ENCODE measurements at places on chromosomes 6 and 20.

DNA sequence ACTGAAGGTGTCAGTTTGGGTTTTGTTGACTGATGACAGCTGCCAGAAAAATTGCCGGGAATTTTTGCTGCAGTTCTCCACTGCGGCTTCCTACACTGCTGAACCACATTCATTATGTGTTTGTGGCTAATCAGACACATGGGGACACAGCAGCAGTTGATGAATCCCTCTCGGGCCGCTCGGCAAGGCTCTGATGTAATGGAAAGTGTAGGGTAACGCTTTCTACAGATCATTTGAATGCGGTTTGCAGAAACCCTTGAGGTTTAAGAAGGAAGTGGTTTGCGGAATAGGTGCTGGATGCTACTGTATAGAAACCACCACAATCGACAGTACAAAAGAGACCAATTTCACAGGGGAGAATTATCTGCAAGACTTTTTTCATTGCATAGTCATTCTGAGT is 138.7 kb upstream of the SASH1 start:
- peak; percentile 36 for DNase-seq

GRCh38 chr6:6997263-6998193 is 110.2 kb upstream of the RREB1 start:
- no peak for DNase-seq

- DNase-seq = no peak
Observed at GRCh38 chr6:21767891-21768648, 174.5 kb downstream of the SOX4 start.

GRCh38 chr6:18497006-18497405 is 109.9 kb downstream of the RNF144B start:
- no peak for DNase-seq

- DNase-seq = no peak
Observed at GRCh38 chr6:6466967-6467761, 121.4 kb upstream of the LY86 start.

DNA sequence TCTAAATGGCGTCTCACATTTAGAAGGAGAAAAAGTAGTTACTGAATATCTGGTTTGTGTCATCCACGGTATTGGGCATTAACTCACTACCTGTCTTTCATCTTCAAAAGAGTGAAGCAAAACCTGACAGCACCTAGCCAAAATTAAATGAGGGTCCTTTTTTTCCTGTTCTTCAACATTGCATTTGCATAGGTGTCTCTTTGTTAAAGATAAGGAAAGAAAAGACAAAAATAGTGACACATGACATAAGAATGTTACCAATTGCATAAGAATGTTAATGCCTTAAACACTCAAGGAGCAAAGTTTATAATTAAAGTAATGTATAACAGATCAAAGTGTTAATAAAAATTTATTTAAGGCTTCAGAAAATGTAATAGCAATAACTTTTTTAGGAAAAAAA is 61.4 kb upstream of the MANEA start:
- DNase-seq = no peak

- DNase-seq = no peak
Observed at GRCh38 chr20:6152777-6153176, 29.9 kb upstream of the FERMT1 start.

- no peak for DNase-seq
Observed at GRCh38 chr6:106005013-106005412, 81.1 kb upstream of the PRDM1 start.

- DNase-seq = no peak
Observed at GRCh38 chr6:45494416-45495135, 116.8 kb upstream of the SUPT3H start.

GRCh38 chr6:70234561-70235236 is 68.2 kb downstream of the COL9A1 start:
- no peak for DNase-seq

DNA sequence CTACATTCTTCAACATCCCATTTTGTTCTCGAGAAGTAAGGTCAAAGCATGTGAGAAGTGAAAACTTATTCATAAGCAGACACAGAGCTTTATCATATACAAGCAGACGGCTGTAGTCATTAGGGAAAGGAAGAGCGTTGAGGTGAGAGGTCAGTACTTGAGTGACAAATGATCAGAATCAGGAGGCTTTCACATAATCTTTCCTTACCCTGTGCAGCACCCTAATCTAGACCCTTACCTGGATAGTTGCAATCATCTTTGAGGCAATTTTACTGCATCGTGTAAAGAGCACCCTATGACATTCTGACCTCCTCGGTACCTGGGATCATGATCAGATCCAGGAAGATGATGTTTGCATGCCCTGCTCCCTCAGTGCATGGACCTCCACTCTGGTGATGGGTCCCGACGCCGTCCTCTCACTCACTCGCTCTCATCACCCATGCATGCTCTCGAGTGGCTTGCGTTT is 62.7 kb downstream of the RNF182 start:
- no peak for DNase-seq

GRCh38 chr6:139291813-139292619 is at the start of gene TXLNB:
TSS of gene TXLNB (minus strand) at chr6:139291998. CDS start at chr6:139288899, 3,099 bp downstream.
- DNase-seq = peak; percentile 73

DNA sequence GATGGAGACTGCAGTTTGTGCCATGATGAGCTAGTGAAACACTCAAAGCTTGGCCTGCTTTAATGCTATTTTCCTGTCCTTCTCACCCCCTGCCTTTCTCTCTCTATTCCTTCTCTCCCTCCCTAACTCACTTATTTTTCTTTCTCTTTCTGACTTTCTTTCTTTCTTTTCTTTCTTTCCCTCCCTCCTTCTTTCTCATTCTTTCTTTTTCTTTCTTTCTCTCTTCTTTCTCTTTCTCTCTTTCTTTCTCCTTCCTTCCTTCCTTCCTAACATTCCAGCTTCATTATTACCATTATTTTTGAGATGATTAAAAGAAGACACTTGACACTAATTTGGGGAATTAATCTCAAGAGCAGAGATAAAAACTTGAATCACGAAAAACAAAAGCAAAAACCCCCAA is 39.5 kb upstream of the SLC22A23 start:
- DNase-seq = no peak

- no peak for DNase-seq
Observed at GRCh38 chr6:122048570-122048969, 350.9 kb upstream of the HSF2 start.

DNA sequence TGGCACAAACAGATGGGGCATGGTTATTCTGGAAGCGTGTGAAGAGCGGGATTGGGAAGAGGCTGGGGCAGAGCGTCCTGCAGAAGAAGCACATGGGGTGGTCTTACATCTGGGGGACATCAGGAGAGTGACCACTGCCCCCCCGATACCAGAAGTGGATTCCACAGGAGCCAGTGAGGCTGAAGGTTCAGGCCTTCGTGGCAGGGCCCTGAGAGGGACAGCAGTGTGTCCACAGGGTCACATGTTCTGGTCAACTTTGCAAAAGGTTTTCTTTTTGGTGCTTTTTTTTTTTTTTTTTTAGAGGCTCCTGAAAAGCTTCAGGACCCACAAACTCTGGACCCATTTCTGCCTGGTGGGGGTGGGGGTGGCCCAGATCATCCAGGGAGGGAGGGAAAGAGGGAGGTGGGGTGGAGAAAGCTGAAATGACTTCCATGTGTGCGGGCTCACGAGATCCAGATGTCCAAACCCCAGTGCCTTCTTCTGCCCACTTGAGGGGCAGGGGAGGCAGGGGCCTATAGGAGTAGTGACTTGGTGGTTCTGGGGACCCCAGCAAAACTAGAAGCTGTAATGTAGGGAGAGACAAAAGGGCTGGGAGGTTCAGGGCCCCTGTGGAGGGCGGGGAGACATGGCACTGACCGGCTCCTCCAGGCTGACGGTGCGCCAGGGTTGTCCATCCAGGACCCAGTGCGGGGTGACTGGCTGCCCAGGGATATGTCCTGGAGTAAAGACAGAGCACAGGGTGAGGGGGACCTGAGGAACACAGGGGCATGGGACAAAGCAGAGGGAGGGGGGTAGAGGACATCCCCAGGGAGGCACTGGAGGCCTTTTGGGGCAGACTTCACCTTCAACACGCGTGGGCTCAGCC is 2.7 kb downstream of the ADAM33 start:
- no peak for DNase-seq

GRCh38 chr6:167112421-167112820 is 10.5 kb upstream of the CCR6 start:
- DNase-seq = no peak

- DNase-seq = no peak
Observed at GRCh38 chr6:148250975-148251685, 91.5 kb upstream of the SASH1 start.

DNA sequence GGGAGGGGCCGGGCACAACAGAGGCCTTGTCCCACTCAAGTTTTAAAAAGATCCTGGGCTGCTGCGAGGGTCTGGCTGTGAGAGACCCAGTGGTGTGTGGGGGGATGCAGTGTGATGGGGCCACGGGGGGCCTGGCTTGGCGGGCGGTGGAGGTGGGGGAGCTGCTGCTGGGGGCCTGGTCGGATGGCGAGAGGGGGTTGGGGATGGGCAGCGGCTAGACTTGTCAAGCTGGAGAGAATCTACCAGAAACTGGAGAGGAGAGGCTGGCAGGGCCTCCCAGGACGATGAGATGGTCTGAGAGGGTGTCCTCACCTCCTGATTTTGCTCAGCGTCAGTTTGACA is 5.1 kb downstream of the RPS21 start:
- no peak for DNase-seq

- DNase-seq = no peak
Observed at GRCh38 chr6:26484161-26484560, 15.9 kb upstream of the BTN1A1 start.

DNA sequence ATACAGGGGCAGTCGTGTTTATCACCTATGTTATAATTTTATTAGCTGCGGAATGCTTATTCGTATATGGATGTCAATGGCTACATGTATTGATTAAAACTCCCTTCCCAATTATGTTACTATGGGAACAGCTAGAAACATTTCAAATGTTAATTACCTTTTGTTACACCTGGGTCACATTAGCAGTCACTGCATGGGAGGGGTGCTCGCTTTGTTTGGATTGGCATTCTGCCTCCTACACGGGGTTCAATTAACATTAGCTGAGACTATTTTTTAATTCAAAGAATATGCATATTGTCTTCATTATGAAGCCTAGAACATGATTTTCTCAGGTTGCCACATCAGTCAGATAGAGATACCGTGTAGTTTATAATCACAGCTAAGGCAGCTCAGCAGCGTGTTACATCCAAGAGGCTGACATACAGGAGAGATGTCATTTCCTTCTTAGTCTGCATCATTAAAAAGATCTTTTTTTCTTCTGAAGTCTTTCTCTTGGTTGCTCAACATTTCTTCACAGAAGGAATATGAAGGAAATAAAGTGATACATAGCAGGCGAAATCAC is 76.2 kb upstream of the RPS6KA2 start:
- no peak for DNase-seq

DNA sequence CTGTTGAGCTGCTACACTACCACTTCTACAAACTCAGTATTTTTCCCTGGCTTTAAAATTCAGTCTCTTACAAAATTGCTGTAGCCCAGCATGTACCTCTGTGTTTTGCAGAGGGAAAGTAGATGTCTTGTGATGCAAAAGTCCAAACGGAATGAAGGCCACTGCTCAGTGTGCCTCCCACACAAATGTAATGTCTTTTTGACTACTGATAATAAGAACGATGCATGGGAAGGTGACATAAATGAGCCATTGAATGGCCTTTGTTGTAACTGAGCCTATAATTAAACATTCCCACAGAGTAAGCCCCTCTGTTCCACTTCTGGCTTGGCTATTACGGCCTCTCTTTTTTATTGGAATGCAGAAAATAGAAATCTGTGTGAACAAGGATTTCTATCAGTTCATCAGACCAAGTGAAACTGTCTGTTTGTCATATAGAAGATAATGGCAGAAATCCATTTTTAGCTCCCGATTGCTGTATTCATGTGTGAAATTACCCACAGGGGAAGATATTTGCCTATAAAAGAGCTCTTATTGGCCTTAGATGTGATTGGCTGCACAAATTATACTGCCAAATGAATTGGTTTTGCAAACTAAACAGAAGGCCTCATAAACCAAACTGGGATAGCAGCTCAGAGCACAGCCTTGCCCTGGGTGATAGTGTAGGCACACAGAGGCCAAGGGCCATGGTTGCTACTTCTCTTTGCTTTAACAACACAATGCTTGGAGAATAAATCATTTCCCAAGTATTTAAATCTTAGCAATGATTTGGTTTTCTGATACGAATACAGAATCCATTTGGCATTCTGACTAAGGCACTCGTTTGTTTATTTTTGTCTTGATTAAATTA is 241.5 kb upstream of the PLN start:
- DNase-seq = no peak

GRCh38 chr20:62446481-62446880 is 19.1 kb upstream of the RBBP8NL start:
- DNase-seq = no peak

DNA sequence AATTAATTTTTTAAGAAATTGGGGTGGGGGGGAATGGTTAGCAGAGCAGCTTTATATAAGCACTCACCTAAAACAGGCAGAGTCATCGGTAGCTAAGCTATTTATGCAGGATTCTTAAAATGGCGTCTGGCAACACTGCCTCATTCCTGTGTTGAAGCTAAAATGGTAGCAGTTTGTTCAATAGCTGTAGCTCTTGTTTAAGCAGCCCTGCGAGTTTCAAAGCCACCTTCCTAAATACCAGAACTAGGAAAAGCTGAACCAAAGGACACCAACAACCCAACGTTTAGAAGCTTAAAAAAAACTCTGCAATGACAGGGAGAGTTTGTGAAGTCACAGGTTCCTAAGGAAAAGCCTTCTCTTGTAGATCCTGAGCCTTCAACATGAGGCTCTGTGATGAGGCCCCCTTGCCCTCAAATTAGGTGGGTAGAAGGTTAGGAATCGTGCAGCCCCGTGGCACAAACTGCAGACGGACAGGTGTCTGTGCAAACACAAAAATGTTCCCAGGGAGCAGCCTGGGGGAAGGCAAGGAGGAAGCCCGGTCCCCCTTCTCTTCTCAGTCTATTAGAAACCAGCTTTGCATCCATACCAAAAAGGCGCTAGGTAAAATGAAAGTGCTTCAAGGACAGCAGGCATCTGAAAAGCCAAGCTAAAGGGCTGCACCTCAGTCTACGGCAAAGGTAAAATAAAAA is 4.7 kb downstream of the ZMYND8 start:
- DNase-seq = no peak

- no peak for DNase-seq
Observed at GRCh38 chr20:61686051-61686936, 379.4 kb downstream of the TAF4 start.

GRCh38 chr6:42482174-42482573 is 30.4 kb upstream of the TRERF1 start:
- no peak for DNase-seq

DNA sequence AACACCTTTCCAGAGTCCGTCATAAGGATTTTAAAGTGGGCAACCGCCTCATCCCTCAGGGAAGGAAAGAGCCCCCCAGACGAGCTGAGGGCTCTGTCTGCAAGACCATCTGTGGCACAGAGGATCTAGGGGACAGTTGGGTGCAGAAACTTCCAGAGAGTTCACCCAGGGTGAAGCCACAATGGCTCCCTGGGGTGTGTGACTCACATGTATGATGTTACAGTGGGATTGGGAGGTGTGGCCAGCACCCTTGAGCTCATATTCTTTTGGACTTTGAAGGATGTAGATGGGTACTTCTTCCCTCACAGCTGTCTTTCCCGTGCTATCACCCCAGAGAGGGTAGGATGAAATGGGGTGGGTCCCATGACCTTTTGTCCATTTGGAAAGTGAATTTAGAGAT is 95.5 kb downstream of the NCR2 start:
- DNase-seq = no peak

- no peak for DNase-seq
Observed at GRCh38 chr6:81556551-81556950, 195.9 kb downstream of the TENT5A start.

All from activated CD8-positive, alpha-beta memory T cell treated with anti-CD3 and anti-CD28 coated beads, Interleukin-2, amount 50 U/mL, for 4 hours (primary cell).